ENCODE measurements at places on chromosomes 4 and X.

DNA sequence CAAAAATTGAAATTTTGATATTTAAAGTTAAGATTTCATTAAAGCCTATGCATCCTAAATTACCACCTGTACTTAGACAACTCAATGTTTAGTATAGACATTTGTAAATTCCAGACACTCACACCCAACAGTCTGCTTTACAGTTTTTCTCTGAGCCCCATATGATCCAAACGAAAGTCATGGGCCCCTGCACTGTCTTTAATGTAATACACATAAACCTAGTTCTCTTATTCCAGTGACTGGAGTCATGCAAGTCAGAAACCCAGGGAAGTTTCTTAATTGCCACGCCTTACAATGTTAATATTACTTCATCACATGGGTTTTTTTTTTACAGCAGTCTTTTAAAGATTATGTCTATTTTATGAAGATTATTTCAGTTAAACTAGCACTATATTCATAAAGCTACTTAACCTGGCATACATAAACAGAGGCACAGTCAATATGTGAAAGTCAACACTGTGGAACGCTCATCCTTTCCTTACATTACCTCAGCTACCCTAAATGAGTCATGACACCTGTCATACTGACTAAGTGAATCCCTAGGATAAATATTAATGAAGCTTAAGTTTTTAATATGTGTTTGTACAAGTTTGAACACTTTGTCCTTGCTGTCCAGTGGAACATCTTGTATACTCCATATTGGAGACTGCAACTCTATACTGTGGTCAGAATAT, 67.7 kb upstream of the H2AZ1 start:
- no peak for DNase-seq

GRCh38 chr4:183171484-183172267, 72.6 kb downstream of the WWC2 start:
- DNase-seq: no peak

DNA sequence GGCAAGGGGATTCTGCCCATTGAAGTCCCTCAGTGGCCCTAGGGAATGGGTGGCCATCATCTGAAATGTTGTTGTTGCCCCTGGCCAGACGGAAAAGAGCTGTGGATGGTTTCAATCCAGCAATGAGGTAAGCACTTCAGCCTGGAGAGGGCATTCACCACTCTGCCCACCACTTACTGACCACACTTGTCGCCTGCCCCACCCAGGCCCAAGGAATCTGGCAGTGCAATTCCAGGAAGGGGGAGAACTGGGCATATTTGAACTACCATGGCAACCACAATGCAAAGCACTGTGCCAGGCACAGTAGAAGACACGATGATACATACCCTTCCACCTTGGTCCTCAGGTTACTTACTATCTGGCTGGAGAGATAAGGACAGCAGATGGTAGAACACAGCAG, 161.6 kb downstream of the PDGFRA start:
- DNase-seq: no peak

DNA sequence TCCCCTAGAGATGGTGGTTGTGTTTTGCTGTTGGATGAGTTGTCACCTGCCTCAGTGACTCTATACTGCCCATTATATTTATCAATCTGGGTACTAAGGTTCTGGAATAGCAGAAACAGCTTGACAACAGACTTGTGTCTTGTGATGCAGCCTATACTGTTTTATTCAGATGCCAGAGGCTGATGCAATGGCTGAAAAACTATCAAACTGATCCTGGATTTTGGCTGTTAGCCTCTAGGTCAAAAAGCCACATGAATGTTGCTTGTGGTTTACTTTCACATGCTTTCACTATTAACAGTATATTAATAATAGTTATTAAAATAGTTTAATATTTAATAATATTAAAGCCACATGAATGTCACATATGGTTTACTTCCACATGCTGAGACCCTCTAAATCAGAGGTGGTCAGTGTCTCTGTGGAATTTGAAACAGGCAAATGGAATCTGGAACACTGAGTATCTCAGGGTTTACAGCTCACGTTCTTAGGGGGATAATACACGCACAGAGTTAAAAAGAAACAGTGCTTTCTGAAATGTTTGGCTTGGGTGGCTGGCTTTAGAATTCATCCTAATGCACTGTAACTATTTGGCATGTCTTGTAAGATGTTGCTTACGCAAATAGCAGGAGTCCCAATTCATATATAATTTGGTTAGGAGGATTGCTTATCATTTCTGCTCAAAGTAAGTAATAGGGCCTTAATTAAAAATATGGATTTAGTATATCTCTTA, 82.5 kb upstream of the LCORL start:
- DNase-seq: no peak

- DNase-seq: no peak
These were observed 136.5 kb downstream of the PRKX start for GRCh38 chrX:3576886-3577501.

DNA sequence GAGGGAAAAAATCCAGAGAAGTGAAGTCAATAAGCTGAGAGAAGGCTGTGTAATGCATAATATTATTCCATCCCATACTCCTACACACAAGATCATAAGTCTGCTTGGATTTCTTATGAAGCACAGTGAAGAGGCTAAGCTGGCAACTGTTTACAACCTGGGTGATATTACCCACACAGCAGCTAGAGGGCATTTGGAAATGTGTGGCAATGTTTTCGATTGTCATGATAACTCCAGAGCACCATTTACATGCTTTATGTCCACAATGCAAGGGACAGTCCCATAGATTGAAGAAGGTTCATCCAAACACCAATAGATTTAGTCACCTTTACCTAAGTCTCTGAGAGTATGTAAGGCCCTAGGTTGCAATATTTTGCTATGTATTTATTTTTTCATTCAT, 412.2 kb downstream of the PPP3CA start:
- no peak for DNase-seq

- DNase-seq: no peak
These were observed 11.7 kb upstream of the FAT4 start for GRCh38 chr4:125303058-125303457.

- no peak for DNase-seq
These were observed 60.9 kb downstream of the RTL9 start for GRCh38 chrX:110419512-110419911.

- DNase-seq: no peak
These were observed 154.1 kb upstream of the PJA1 start for GRCh38 chrX:69319376-69319775.

- DNase-seq: no peak
These were observed 1447.1 kb downstream of the PCDH19 start for GRCh38 chrX:98962996-98963395.

- DNase-seq: no peak
These were observed 148.3 kb downstream of the STOX2 start for GRCh38 chr4:184053434-184053833.

GRCh38 chr4:173367285-173367684, 3.5 kb upstream of the SAP30 start:
- no peak for DNase-seq

DNA sequence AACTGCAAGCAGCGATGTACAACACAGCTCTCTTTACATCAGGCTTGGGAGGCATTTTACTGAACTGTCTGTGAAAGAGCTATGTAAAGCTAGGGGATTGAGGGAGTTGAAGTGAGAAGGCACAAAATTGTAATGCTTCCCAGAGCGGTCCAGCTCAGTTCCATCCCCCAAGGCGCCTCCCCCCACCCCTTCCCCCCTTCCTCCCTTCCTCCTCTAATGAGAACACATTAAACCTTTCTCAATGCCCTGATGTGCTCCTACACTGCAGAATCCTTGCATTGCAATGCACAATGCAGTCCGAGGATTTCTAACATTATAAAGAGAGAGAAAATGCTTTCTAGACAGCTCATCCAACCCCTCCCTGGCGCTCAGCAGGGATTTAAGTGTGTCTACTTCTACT, 73.9 kb downstream of the CXXC4 start:
- DNase-seq: no peak

DNA sequence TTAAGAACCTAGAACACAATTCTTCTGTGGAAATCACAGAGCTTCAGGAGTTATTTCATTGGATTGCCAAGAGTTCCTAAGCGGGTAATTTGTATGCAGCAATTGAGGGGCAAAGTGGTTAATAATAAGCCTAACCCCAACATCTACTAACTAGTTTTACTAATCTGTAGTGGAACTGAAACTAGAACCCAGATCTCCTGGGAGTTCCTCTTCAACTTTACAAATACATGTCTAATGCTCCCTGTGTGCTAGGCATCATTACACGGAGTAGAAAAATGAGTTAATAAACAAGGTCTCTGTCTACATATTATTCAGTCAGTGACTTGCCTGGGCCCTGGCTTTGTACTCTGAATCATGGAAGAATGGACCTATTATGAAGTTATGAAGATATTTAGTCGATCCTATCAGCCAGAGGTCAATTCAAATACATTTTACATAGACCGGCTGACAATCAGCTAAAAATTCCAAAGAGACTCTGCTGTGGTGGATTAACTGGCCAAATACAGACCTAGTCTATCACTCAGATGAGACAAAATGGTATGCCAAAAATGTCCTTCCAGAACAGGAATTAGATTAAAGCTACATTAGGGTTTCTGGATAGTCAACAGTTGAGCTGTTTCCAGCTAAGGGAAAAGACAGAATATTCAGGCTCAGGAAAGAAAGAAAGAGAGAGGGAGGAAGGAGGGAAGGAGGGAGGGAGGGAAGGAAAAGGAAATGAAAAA, 326.0 kb downstream of the FBXW7 start:
- no peak for DNase-seq

DNA sequence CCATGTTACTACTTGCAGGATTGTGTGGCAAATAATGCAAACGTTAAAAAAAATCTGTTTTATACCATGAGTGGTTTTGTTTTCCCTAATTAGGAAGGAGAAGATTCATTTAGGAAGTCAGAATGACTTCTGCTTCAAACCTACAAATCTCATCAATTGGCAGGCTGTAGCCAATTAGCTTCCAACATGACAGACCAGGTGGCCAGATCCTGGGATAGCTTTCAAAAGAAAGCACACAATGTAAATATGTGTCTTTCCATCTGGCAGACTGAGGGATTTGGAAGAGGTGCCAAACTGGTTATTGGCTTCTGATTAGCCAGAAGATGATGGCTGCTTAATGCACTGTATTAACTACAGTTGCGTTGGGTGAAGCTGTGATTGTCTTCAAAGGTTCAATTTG, 432.8 kb downstream of the ANKRD50 start:
- DNase-seq: peak; percentile 49

DNA sequence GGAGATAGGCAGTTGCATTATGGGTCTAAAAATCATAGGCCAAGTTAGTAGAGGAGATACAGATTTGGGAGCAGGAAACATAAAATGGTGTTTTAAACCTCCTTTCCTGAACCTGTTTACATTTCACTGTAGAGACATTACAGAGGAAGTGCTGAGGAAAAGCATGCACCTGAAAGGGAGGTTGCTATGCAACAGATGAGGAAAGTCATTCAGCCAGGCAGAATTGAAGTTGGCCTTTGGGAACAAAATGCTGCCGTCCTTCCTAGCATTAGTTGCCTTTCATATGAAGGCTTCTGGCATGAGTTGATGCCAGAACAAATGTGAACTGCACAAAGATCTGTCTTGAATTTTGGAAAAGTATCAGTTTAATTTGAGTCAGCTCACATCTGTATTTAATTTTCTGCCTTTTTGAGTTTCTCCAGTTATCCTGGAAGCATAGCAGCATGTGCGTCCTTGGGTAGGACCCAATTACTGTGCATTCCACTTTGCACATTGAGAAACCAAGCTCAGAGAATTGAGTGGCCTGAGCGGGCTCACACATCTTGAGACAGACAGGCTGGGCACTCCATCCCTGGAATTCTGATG, 38.2 kb downstream of the MAGED1 start:
- DNase-seq: no peak

- DNase-seq: no peak
These were observed 88.3 kb upstream of the BMP2K start for GRCh38 chr4:78687818-78688217.

DNA sequence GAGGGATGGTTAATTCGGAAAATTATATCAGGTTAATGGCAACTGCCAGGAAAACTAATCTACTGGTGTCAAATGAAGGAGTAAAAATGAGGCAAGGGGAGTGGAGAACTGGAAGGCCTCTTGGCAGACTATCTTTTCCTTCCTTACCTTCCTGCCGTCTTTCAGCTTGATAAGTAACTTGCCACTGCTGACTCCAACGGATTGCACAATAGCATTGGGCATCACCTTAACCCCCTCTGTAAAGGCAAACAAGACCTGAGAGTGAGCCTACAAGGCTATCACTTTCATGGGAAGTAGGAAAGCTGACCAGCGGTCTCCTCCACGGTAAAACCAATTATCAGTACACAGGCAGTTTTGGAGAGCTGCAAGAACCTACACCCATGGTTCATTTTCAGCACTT, 26.2 kb upstream of the ELF4 start:
- no peak for DNase-seq

DNA sequence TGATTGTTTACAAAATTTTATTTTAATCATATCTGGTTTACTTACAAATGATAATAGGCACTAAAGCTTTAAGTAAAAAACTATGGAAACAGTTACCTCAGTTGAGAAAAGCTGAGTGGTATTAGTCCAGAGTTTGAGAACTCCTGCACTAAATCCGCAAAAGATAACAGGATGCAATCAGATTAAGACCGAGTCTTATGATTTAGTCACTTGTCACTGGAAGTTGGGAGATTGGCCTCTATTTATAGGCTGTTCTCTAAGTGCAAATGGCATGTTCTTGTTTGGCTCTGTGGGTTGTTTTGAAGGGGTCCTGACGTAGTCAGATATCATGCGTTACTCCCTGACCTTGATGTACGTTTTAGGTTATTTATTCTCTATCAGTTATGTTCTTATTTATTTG, 6.3 kb downstream of the GPAT3 start:
- no peak for DNase-seq

DNA sequence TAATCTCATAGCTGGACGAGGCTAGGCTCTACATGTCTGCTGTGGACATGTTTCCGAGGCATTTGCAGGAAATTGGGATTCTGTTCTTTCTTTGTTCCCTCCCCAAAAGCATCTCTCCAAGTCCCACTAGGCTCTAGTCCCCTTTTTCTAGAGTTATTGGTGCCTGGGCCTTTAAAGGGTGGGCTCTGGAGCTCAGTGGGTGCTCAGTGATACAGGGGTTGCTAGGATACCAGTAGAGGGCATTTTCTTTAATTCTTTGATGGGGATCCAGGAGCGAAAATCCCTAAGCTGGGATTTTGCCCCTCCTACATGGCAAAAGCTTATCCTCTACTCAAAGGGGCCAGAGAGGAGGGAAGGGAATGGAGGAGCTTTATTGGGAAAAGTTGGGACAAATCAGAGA, 34.2 kb downstream of the ARHGEF9 start:
- no peak for DNase-seq

DNA sequence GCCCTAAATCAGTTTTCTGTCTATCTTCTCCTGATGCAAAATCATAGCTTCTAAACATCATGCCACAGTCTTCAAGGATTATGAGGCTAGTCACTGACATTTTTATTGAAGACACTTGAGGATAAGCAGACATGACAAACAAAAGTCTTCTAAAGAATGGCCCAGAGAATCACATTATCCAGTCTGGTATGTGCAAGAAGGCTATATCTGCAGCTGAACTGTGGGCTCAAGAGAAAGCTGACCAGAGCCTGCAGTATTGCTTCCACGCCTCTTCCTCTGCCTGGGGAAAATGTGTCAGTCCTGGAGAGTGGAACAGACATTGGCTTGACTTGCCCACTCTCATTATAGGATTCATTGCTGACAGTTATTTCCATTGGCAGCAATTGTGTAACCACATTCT, 553.5 kb downstream of the SPOCK3 start:
- no peak for DNase-seq
